ENCODE measurements at places on chromosomes 4 and X.

- DNase-seq = no peak
Measured at GRCh38 chr4:47855350-47855749, 17.5 kb upstream of the CORIN start.

DNA sequence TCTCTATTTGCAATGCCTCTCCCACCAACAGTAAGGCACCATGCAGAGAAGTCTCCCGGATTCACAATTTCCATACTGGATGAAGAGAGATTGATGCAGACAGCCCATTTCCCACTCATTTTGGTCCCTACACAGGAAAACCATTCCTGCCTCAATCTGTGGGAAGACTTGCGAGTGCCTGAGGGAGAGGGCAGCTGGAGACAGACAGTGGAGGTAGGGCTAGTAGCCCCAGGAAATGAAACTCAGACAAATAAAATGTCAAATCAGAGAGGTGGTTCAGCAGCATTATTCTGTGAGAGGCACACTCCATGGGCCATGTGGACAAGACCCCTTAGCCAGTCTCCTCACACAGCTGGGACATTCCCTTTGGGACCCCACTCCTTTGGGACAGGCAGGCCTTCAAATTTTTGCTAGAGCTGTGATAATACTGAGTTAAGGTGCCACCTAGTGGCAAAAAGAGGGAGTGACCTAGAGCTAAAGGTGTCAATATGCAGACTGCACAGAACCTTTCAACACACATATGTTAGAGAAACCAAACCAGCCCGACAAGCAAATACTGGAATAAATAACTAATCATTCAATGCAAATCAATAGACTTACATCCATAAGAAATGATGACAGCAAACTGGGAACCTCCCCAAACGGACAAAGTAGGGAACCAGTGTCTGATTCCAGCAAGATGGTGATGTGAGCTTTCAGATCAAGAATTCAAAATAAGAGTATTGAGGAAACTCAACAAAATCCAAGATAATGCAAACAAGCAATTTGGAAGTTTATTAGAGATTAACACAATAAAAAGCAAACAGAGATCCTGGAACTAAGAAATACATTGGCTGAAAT lies 1865.3 kb upstream of the AGA start:
- no peak for DNase-seq

GRCh38 chrX:2650865-2651264 lies 40.2 kb upstream of the CD99 start:
- no peak for DNase-seq

GRCh38 chr4:103079621-103080020 lies 3.1 kb upstream of the SLC9B2 start:
- no peak for DNase-seq

DNA sequence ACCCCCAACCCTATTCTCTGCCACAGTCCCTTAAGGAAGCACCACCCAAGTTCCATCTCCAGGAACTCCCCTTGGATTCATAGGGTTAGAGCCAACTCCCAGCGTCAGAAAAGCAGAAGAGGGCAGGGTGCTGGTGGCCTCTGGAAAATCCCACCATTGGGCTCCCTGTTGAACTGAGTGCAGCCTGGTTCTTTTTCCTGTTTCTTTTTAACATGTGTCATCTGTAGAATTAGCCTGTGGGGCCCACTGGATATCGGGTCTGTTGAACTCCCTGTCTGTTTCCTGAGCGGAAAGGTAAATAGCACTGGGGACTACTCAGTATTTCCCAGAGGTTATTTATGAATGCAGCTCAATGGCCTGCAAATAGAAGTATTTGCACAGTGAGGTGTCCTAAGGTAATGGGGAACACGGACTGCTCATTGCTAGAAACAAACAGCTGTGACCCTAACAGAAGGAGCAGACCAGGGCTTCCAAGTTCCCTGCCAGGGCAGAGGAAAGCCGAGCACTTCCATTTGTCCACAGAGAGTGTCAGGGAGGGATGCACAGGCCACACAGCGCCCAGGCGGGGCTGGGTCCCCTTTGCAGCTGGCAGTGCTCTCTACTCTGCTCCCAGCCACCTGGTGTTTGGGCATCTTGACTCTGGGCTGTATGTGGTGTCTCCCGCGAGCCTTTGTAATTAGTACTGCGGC lies 102.6 kb downstream of the FHDC1 start:
- no peak for DNase-seq

DNA sequence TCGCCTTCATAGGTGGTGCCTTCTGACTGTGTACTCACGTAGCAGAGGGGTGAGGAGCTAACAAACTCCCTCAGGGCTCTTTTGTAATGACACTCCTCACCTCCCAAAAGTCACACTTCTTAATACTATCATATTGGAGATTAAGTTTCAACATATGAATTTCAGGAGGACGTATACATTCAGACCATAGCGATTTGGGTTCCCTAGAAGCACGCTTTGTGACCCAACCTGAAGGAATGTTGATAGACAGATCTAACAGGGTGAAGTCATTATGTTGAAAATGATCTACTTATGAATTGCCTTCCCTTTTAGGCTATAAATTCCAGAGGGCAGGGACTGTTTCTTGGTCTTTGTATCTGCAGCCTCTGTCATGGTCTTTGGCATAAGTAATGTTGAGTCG lies 3.2 kb upstream of the KLHL34 start:
- no peak for DNase-seq

DNA sequence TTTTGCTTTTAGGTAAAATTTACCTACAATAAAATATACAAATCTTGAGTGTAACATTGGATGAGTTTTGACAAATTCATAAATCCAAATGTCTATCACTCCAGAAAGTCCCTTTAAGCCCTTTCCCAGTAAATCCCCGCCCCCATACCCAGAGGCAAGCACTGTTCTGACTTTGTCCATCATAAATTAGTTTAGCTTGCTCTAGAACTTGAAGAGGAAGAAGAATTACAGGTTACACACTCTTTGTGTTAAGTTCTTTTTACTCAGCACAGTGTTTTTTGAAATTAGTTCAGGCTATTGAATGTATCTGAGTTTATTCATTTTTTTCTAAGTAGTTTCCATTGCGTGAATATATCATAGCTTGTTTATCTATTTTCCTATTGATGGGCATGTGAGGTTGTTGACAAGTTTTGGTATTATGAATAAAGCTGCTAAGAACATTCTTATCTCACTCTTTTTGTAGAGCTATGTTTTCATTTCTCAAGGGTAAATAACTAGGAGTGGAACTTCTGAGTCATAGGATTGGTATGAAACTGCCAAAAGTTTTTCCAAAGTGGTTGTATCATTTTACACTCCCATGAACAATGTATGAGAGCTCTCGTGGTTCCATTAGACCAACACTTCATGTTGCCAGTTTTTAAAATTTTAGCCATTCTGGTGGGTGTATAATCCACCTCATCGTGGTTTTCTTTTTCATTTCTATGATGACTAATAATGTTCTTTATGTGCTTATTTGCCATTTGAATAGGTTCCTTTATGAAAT lies 22.4 kb upstream of the HPSE start:
- DNase-seq = no peak

- no peak for DNase-seq
Measured at GRCh38 chrX:48068096-48068887, 3.1 kb downstream of the ZNF630 start.
